ENCODE measurements at places on chromosomes 13 and 19.
A peak's percentile ranks its signal among the peaks of the same experiment; 100 is the strongest.

DNA sequence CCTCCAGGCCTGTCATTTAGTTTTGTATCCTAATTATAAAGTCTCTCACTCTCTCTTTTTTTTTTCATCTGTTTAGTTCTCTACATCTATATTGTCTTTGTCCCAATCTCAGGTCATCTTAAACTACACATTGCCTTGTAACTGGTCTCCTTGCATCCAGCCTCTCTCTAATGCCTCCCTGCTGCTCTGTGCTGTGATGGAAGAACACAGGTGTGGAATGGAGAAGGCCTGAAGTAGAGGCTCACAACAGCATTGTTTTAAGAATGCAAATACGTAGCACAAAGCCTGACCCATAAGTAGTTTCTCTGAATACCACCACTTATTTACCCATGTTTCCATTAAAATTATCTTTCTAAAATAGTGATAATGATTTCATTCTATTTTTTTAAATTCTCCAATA is 108.8 kb upstream of the FRY start:
- no peak for DNase-seq

- DNase-seq = no peak
Measured at GRCh38 chr13:42735010-42735409, 46.4 kb upstream of the FAM216B start.

DNA sequence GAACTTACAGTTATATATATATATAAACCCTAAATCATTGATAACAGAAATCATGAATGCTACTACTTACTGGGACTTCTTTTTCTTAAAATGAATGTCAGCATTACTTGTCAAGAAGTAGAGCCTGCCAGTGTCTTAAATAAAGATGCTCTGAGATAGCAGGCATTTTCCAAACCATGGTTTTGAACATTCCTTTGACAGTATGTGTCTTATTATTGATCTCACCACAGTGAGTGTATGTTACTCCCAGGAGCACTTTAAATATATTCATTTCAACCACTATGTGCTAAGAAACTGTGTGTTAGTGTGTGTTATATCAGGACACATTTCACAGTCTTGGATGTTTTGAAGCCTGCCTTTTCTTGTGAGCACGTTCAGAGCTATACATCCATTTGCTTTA is 28.2 kb downstream of the TNFRSF19 start:
- DNase-seq = peak; percentile 71

- DNase-seq = no peak
Measured at GRCh38 chr19:46371371-46371901, 24.5 kb downstream of the PPP5C start.

GRCh38 chr13:59476366-59476765 is 687.4 kb downstream of the DIAPH3 start:
- DNase-seq = no peak

GRCh38 chr13:50608370-50608769 is 235.1 kb downstream of the DLEU7 start:
- DNase-seq = no peak

DNA sequence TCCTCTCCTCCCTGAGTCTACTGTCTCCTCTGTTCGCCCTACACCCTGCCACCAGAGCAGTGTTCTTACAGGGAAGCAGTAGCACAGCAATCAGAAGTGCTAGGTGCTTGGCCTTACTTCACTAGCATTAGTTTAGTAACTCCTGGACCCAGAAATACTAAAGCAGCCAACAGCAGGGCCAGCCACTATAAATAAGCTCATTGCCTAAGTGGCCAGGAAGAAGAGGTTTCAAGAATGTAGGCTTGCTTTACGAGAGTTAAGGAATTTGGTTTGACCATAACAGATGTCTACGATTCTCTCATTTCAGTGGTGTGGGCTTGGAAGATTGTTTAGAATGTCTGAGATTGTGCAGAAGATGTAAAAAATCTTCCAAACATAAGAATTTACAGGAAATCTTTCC is 103.3 kb downstream of the ZAR1L start:
- peak; percentile 57 for DNase-seq

DNA sequence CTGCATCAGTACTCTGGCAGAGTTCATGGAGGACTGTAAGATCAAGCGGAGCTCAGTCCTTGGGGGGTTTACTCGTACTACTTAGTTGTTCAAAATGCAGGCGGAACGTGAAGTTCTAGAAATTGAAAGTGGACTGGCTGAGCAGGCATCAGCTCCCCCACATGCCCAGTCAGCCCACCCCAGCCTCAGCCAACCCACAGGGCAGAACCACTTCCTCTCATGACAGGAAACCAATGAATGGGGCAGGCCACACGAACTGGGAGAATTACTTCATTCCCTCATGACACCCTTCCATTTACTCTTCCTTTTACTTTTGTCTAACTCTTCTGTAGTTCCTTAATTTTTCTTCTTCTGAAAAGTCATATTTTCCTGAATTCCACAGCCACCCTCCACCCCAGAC is 71.9 kb downstream of the FLT1 start:
- DNase-seq = no peak

DNA sequence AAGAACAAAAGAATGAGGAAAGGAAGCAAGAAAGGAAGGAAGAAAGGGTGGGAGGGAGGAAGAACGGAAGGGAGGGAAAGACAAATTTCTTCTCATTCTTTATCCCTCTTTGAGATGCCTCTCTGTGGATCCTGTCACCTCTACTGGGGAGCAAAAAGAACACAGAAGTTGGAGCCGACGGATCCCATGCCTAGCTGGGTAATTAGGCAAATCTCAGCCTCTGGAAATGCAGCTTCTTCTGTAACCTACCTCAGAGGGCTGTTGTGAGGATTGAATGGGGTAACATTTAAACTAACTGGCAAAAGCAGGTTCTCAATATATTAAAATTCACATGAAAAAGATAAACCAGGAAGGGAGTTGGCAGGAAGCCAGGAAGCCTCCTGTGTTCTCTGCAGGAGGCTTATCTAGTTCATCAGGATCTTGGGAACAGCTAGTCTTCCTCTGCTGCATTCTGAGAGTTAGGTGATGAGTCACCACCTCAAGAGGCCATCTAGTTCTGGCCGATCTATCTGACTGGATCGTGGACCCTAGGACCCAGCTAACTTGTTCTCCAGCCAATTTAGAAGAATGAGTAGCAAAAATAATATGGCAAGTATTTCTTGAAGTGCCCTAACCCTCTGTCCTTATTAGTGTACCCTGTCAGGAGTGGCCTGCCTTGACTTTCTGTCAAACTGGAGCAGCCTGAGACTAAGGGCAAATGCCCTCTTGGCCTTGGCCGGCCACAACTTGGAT is 15.2 kb upstream of the CPB2 start:
- no peak for DNase-seq

- DNase-seq = no peak
Measured at GRCh38 chr13:84393981-84394625, 511.8 kb upstream of the SLITRK1 start.

GRCh38 chr13:56563663-56564062 is 577.1 kb upstream of the PRR20A start:
- DNase-seq = no peak

GRCh38 chr13:28027071-28027470 is 38.6 kb upstream of the URAD start:
- no peak for DNase-seq

- no peak for DNase-seq
Measured at GRCh38 chr13:75414036-75414827, 67.7 kb downstream of the TBC1D4 start.

DNA sequence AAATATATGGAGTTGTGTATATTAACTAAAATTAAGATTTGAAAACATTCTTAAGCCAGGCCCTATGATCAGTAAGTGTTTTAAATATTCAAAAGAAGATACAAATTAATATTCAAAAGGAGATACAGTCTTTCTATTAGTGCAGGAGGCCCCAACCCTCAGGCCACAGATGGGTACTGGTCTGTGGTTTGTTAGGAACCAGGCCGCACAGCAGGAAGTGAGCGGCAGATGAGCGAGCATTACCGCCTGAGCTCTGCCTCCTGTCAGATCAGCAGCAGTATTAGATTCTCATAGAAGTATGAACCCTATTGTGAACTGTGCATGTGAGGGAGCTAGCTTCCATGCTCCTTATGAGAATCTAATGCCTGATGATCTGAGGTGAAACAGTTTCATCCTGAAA is 232.9 kb downstream of the FOXO1 start:
- DNase-seq = no peak

DNA sequence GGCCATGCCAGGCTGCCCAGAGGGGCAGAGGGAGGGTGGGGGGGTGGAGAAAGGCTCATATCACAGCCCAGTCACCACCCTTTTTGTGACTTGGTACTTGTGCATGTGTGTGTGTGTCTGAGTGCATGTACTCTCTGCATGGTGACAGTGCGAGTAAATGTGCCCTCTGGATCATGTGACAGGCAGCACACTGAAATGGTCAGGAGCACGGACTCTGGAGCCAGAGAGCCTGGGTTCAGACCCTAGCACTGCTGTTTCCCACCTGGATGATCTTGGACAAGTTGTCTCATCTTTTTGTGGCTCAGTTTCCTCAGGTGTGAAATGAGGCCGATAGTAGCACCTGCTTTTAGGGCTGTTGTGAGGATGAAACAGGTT is 2.0 kb downstream of the CIC start:
- no peak for DNase-seq

DNA sequence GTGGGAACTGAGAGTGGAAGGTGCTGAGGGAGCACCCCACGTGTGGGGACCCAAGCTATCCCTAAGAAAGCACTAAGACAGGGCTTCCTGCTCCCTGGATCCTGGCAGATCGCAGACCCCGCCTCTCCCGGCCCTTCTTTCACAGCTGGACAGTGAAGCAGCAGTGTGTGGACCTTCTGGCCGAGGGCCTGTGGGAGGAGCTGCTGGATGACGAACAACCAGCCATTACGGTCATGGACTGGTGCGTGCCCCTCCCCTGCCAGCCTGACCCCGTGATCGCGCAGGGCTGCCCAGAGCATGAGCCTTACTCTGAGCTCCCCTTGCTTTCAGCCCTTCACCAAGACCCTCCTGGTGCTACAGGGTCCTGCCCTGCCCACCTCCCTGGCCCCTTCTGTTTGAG is 2.3 kb downstream of the NCCRP1 start:
- peak; percentile 59 for DNase-seq

DNA sequence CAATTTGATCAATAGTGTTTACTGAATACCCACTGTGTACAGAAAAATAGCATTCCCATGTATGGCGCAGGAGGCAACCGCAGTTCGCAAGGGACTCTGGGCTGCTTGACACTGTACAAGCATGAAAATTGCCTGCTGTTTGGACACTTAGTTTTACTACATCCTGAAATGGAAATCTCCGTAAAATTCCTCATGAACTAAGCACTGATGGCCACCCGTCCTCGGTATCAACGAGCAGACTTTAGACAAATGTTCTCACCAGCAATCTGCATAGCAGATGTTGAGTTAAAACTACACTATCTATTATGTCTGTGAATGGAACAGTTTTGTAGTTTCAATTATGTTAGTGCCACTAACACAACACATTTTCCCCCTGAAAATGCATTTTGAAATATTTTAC is 294.7 kb downstream of the DCLK1 start:
- DNase-seq = no peak

GRCh38 chr19:18526316-18526715 is 4.4 kb upstream of the ELL start:
- no peak for DNase-seq

DNA sequence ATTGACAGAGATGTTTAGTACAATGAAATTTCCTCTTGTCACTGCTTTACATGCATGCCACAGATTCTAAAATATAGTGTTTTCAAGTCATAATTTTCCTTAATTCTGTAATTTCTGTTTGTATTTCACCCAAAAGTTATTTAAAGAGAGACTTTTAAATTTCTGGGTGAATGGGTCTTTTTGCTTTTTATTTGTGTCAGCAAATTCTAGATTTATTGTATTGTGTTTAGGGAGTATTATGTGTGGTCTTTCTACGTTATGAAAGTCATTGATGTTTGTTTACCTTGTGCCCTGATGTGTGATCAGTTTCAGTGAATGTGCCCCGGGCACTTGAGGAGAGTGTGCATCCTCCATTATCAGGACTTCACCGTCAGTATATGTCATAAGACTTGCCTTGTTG is 92.7 kb downstream of the SGCG start:
- DNase-seq = no peak

GRCh38 chr13:22945321-22946226 is 235.2 kb upstream of the SGCG start:
- DNase-seq = no peak

DNA sequence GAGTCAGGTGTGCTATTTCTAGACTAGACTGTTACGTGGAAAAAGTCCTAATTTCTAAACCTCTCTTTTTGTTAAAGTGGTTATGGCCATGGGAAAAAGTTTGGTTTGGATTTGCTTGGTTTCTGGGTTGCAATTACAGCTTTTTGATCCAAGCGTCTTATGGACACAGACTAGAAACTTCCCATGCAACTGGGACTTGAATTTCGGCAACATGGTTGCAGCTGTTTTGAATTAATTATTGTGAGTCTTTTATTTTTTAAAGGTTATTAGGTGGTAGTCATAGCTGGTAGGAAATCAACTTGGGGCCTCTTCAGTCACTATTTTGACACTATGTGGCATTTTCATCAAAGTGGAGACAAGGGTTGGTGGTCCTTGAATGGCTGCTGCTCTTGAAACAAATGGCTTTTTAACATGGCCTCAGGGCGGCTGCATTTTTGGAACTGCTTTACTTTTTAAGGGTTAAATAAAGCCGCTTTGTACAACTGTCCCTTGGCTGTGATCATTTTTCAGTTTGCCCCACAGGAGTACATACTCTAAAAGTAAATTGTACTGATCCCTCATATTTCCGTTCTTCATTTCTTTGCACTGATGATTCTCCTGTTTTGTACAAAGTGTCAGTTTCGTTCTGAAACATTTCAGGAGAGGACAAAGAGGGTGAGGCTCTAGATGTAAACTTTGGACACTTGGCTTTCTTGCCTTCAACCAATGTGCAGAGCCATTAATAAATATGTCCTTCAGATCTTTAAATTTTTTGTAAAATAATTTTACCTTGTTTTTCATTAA is 15.9 kb downstream of the HNRNPM start:
- no peak for DNase-seq

- no peak for DNase-seq
Measured at GRCh38 chr13:23678795-23679194, 108.6 kb downstream of the TNFRSF19 start.

DNA sequence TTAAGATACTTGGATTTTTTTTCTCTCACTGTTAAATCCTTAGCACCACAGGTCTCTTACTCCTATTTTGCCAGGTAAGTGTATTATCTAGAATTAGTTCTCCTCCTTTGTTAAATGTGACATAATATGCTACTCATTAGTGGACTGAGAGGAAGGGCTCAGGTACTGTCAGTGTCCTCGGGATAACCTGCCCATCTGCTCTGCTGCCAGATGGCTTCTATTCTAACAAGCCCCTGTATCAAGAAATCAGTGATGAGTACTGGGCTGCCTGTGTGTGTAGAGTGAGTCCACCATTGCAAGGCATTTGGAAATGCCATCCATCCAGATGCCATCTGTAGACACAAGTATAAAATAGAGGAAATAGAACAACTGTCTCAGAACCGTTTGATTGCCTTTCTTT is 209.6 kb downstream of the ATP8A2 start:
- DNase-seq = no peak

DNA sequence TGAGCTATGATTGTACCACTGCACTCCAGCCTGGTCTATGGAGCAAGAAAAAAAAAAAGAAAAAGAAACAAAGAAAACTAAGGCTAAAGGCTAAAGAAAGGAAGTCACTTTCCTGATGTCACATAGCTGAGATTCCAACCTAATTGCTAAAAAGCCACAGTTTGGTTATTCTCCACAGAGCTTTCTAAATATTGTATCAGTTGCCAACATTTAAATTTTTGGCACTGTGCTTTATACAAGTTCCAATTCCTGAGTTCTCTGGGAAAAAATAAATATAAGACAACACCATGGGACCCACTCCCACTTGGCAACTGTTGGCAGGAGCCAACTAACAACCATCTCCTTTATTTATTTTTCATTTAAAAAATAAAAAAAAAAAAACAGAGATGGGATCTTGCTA is 11.2 kb upstream of the LYPD3 start:
- DNase-seq = peak; percentile 43
